ENCODE measurements at places on chromosomes 13 and 19.

DNA sequence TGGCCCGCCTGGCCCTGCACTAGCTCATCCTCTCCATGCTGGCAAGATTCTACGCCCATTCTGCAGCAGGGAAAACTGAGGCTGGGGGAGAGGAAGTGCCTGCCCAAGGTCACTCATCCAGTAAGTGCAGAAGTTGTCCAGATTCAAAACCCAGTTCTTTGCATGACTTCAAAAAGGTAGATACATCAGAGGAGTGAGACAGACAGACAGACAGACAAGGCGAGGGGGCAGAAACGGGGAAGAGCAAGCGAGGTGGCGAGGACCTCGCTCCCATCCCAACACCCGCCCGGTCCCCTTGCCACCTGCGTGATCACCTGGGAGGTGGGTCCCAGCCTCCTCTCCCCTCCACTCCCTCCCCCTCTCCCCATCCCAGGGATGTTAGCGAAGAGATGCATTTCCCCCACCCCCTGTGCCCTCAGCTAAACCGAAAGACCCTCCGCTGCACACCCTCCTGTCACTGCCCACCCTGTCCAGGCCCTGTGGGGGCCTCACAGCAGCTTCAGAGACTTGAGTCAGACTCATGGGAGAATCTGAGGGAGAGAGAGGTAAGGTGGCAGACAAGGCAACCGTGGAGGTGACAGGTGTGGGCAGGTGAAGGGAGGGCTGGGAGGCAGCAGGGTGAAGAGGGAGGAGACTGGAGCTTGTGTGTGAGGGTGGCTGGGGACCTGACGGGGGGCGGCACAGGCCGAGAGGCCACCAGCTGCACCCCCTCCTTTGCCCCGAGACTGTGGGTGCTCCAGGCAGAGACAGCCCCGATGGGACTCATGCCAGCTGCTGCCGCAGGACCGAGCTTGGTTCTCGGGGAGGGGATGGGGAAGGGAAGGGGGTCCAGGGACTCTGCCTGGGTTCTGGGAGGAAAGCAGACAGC, 18.9 kb downstream of the LRRC4B start:
- DNase-seq: no peak

DNA sequence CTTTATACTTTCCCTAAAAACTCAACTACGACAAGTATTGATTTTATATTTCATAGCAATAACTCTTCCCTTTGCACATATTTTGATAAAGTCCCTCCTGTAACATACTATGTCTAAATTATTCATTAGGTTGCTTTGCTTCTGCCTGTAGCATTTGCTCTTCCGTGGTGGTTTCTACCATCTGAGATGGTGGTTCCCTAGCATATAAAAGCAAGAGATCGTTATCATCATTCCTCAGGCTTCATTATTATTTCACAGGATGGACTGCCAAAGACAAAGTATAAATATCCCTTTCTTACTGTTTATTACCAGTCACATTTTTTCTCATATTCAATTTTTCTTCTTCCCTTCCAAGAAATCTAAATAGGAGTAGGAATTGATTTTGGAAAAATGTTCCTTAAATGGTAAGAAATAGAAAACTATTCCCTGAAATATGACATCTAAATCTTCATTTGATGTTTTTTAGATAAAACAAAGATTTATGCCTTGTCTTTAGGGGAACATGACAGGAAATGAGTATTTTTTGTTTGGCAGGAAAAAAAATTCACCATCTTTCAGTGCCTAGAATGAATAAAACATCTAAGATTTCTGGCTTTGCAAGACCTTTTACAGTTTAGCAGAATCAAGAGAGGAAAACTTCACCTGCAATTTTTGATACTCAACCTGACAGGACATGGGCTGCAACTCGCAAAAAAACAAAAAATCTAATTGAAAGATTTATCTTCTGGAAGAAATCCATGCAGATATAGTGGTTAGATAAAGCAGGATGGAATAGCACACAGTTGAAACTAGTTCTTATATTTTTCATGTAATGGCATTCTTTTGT, 340.0 kb downstream of the SPRY2 start:
- DNase-seq: no peak

DNA sequence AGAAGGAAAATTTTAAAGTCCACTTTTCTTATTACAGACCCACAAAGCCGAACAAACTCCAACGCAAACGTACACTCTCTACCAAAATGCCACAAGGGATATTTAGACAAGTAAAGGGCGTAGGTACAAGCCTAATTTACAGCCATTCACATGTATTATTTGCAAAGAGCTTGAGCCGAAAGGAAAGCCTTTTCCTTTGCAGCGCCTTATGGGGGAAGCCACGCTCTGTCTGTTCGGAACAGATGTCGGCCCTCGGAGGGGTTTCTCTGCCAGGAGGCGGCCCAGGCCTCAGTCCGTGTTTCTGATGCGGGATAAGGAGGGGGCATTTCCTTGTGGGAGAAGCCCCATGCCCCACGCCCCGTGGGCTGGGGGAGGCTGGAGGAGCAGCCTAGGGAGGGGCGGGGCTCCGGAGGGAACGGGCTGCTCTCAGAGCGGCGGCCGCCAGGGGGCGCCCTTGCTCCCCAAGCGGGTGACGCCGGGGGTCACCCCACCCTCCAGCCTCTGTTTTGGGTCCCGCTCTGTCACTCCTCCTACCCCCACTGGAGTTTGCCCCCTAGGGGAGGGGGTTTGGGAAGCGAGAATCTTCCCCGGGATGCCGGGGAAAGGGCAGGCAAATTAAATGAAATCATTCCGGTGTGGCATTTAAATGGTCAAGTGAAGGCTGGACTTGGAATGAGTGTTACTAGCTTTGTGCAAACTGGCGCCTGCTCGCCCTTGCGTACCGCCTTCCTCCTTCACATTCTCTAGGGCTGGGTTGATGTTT, 2.9 kb downstream of the HTR2A start:
- no peak for DNase-seq

- peak; percentile 39 for DNase-seq
Measured at GRCh38 chr19:3387645-3388589, 21.5 kb downstream of the NFIC start.

- peak; percentile 32 for DNase-seq
Measured at GRCh38 chr19:52464798-52465470, 11.6 kb downstream of the ZNF578 start.

DNA sequence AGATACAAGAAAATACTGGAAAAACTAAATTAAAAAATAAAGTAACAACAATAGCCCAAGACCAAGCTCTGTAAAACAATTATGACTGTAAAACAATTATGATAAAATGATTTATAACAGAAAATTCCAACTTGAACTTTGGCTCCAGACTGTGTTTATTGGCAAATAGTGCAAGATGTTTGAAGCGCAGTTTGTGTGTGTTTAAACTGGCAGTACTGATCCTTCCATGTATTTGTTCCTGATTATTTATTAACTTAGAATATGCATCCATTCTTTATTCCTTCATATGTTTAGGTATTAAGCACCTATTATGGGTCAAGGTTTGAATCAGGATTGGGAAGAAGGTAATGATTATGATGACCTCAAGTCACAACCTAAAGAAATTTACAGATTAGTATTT, 37.8 kb downstream of the ZNF582 start:
- no peak for DNase-seq

Data from COLO829 (cell line).